ENCODE measurements at places on chromosomes 16 and 17.

- no peak for DNase-seq
These were observed 45.0 kb downstream of the USP31 start for GRCh38 chr16:23104032-23104955.

- no peak for DNase-seq
These were observed 43.3 kb upstream of the CHMP6 start for GRCh38 chr17:80948019-80948975.

DNA sequence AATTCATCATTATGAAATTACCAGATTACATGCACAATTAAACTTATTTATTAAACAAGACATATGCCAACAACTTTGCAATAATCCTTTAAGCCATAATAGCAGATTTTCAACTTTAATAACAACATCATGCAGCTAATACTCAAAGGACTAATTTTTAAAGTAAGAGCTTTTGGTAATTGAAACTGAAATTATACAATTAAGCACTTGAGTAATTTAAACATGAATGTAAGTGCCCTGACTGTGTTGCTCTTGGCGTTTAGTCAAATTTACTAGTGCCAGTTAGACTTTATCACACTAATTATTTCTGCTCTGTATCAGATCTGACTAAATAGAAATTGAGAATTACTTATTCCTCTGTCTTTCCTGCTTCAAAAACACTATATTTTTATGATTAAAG is 46.8 kb upstream of the PSMD7 start:
- DNase-seq, result no peak

DNA sequence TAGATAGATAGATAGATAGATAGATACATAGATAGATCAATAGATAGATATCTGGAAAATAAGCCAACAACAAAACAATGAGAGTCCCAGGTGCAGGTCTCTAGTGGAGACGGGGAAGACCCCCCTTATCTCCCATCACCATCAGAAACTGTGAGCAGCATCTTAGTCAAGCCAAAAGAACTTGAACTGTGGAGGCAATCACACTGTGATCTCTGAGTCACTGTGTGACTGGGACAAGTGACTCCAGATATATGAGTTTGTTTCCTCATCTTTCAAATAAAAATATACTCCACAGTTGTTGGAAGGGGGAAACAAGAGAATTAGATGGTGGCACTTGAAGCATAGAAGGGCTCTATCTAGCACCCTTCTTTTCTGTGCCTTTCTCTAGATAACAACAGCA is 42.1 kb downstream of the NOG start:
- DNase-seq, result no peak

DNA sequence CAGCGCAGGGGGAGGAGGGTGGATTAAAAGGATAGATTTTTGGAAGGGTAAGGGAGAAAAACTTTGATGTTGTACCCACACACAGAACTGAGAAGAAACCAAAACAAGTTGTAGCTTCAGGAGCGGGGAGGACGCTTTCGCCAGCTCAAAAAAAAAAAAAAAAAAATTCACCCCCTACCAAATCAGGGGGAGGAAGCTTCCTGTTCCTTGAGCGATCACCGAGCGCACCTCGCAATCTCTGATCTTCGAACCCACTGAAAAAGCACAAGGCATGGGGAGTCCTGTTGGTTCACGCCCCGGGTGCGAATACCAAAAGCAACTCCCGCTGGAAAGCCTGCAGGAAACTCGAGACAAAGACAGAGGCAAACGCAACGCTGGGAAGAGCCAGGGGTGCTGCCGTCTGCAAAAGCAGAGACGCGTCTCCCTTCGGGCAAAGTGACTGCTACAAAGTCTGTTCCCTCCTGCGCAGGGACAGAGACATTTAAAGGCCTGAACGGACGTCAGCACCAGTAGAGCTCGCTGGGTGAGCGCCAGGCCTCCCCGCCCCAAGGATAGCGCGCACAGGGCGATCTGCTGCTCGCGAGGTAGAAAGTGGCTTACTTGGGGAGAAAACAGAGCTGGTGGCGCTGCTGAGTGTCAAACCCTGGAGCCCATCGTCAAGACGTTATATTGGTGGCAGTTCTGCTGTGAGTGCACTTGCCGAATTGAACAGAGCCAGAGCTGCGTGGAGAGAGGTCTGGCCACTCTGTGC is 190.4 kb downstream of the USP22 start:
- DNase-seq, result no peak

GRCh38 chr16:81900456-81900855 is 110.8 kb downstream of the SDR42E1 start:
- DNase-seq, result no peak

- DNase-seq, result no peak
These were observed at the start of gene CAPNS2 for GRCh38 chr16:55566432-55567175. CAPNS2 (plus strand) TSS chr16:55566684; CDS start chr16:55566757, 73 bp downstream.

DNA sequence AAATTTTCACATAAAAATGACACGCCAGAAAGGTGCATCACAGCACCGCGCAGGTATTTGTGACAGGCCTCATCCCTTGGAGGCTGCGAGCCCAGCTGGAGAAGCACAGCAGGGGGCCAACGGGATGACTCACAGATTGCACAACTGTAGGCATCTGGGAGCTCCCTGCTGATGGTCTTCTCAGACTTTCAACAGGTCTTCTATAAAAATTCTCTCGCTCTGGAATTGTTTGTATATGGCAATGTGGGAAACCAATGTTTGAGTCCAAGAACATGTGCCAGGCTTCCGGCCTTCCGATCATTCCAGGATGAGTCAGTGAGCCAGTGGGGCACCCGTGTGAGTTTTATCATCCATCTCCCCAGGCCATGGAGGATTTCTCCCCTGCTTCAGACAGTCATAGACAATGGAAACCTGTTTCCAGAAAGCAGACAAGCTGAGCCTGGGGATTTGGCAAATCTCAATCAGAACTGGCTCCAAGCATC is 24.1 kb upstream of the ADORA2B start:
- DNase-seq, result no peak

DNA sequence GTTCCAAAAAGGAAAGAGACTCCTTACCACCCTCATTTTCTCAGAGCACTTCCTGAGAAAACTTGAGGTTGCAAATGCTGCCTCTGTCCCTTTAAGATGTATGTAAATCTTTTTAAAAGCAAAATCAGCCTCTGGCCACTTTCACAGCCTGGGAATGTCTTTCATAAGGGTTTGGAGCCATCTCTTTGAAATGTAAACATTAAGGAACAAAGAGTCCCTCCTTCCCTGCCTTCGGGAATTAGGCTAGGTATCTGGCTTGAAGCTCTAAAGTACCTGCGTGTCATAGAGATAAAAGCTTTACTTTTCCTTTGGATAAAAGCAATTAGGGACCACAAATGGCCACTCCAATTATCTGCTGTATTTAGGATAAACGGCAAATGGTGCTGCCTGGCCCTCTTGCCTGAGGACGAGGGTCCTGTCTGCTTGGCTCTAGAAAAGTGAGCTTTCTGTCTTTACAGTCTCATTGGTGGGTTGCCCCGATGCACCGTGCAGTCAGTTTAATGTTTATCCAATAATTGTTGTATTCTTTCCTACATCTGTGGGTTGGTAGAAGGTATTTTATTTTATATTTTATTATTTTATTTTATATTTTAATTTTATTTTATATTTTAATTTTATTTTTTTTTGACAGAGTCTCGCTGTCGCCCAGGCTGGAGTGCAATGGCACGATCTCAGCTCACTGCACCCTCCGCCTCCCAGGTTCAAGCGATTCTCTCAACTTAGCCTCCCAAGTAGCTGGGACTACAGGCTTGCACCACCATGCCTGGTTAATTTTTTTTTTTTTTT is 23.9 kb downstream of the NLRC3 start:
- no peak for DNase-seq

DNA sequence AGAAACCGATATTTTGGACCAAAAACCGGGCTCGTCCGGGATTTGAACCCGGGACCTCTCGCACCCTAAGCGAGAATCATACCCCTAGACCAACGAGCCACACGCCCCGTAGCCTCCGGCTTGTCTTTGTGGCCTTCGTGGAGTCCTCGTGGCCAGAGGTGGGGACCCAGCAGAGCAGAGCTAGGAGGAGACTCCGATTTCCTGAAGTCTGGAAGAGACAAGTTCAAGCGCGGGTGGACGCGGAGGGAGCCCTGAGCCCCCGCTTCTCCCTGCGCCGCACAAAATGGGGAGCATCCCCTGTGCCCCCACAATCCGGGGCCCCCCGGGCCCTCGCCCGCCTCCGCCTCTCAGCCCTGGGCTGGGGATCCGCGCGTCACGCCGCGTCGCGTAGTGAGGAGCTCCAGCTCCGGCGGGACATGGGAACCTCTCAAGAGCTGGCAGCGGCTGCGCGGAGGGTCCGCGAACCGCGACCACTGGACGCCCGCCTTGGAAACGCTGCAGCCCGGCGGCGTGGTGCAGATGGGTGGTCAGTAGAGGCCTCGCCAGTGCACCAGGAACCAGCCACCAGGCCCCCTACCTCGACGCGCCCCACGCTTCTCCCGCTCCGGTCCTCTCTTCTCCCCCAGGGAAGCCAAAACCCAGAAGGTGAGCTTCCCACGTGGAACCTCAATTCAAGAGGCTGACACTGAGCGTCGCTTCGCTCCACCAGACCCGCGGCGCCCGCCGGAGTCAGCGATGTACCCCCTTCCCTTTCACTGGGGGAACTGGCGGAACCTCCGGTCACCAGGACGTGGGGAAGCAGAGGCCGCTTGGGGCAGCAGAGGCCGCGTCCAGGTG is 5.2 kb upstream of the OR1F1 start:
- no peak for DNase-seq

Data from activated naive CD4-positive, alpha-beta T cell (primary cell).